ENCODE measurements at places on chromosomes 16 and 17.

- peak; percentile 45 for DNase-seq
Measured at GRCh38 chr17:76556765-76557367, 17.0 kb downstream of the PRCD start.

DNA sequence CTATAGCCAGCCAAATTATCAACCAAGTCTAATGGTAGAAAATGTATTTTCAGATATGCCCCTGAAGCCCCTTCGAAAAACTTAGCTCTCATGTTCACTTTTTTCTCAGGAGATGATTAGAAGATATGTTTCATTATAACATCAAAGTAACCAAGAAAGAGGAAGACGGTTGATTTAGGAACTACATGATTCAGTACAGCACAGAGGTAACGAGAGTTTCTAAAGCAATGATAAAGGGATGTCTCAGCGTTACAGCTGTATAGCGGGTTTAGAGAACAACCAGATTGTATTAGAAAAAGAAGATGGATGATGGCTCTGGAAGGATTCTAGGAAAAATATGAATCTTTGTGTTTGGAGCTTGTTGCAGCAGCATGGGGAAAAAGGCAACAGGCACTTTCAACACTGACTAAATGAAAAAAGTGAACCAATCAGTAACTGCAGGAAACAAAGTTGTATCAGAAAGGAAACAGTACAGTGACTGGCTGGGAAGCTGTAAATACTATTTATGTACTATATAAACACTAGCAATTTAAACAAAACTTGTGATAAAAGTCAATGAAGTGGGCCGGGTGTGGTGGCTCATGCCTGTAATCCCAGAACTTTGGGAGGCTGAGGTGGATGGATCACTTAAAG lies 21.5 kb downstream of the MBTD1 start:
- no peak for DNase-seq

- DNase-seq: no peak
Measured at GRCh38 chr17:17179371-17179827, 26.7 kb downstream of the PLD6 start.

- no peak for DNase-seq
Measured at GRCh38 chr17:48198950-48199541, 91.5 kb downstream of the SNX11 start.

DNA sequence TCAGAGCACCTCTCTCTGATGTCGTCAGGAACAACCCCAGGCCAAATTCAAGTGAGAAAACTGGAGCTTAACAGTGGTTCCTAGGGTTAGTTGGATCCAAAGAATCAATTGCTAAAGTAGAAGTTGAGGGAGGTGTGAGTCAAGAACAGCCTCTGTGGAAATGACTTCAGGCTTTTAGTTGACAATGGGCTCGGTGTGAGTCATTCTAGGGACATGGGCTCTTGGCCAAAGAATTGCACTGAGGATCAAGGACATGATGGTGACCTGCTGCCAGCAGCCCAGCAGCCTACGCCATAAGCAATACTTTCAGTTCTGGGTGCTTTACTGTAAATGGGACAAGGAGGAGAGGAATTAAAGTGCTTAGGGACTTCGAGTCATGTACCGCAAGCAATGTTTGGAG lies 32.1 kb upstream of the SMURF2 start:
- DNase-seq: no peak

DNA sequence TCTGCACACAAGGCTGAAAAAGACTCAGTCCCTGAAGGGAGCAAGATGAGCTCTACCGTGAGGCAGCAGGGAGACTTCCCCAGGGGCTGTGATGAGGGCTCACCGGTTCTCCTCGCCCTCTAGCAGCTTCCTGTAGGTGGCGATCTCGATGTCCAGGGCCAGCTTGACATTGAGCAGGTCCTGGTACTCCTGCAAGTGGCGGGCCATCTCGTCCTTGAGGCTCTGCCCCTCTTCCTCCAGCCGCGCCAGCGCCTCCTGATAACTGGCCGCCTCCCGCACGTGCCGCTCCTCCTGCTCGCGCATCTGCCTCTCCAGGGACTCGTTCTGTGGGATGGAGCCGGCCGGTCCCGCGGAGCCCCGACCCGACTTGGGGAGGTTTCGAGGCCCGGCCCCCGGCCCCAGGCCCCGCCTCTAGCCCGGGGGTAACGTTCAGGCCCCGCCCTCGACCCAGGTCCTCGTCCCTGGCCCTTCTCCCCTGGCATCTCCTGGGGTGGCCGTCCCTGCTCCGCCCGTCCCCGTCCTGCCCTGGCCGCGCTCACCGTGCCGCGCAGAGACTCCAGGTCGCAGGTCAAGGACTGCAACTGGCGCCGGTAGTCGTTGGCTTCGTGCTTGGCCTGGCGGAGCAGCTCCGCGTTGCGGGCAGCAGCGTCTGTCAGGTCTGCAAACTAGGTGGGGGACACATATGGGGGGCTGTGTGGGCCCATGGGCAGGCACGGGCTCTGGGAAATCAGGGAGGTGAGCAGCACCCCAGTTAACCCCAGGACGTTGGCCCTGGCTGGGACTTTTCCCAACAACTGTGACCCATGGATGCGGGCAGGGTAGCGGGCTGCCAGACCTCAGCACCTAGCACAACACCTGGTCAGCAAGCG lies 3.9 kb downstream of the GFAP start:
- DNase-seq: peak; percentile 78

DNA sequence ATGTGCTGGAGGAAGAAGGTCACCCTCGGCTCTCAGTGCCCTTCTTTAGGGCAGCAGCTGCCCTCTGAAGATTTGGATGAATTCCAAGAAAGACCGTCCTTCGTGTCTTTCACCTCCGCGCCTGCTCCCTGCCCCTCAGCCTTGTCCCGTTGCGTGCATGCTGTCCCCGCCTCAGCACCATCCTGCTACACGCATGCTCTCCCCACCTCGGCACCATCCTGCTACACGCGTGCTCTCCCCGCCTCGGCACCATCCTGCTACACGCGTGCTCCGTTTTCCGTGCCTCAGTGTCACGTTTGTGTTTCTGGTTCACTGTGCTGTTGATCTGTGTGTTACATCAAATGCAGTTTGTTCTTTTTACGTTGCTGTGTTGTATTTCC lies 13.5 kb downstream of the ACSF3 start:
- no peak for DNase-seq

DNA sequence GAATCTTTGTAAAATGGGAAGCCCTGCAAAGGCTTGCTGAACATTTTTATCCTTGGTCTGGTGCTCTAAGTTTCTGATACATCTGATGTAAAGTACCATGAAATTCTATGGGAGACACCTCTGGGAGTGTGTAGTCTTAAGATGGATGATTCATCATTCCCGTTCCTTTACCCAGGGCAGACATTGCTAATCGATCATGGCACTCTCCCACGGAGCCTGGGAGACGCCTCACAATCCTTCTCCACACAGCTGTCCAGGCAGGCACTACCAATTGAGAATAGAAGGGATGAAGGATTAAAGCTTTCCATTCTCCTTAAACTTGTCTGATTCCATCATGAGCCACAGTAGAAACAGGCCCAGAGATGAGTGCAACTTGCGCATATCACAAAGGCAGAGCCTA lies 144.8 kb downstream of the GSG1L start:
- no peak for DNase-seq

GRCh38 chr17:44909681-44910144 lies 5.6 kb downstream of the GFAP start:
- peak; percentile 39 for DNase-seq

- DNase-seq: no peak
Measured at GRCh38 chr17:80441598-80442322, 26.8 kb downstream of the ENDOV start.

DNA sequence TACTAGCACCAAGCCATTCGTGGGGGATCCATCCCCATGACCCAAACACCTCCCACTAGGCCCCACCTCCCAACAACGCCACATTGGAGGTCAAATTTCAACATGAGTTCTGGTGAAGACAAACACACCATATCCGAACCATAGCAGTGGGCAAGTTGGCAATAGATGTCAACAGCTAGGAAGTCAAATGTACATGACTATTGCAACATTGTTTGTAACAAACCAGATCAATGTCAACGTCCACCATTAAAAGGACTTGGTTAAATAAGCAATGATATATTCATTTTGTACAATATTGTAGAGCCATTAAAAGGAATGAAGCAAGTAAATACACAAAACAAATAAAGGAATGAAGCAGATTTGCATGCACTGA lies 26.5 kb upstream of the CIITA start:
- no peak for DNase-seq

GRCh38 chr16:30018731-30019158 lies 4.3 kb upstream of the C16orf92 start:
- no peak for DNase-seq

GRCh38 chr16:9966569-9967157 lies 215.6 kb downstream of the GRIN2A start:
- no peak for DNase-seq

DNA sequence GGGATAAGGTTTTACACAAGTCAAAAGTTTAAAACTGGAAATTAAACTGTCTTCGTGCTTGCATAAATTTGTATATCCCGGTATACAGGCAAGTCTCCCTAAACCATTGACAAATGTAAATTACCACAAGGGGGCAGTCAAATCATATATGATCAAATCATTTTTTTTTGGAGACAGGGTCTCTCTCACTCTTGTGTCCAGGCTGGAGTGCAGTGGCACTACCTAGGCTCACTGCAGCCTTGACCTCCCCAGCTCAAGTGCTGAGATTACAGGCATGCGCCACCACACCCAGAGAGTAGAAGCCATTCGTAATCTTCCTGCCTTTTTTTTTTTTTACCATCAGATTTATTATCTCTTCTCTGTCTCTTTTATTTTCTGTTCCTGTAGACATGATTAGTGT lies 18.5 kb downstream of the TOP2A start:
- peak; percentile 56 for DNase-seq

- no peak for DNase-seq
Measured at GRCh38 chr16:50335196-50335958, 33.4 kb downstream of the BRD7 start.

DNA sequence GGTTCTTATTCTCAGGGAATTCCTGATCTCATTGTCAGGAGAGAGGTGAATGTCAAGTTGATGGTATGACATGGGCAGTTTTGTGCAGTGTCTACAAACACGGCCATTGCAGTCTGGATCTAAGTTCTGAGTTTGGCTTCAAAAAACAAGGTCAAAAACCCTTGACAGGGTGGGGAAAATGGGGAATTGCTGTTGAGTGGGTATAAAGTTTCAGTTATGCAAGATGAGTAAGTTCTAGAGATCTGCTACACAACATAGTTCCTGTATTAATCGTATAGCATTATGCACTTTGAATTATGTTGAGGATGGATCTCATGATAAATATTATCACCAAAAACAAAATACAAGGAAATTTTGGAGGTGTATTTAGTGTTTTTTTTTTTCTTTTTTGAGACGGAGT lies 36.6 kb upstream of the CARMIL2 start:
- DNase-seq: no peak

GRCh38 chr17:31085563-31085962 lies 9.2 kb upstream of the NF1 start:
- DNase-seq: no peak

GRCh38 chr17:77306790-77307478 lies 166.2 kb downstream of the SEC14L1 start:
- no peak for DNase-seq

GRCh38 chr17:65600518-65600917 lies 39.1 kb upstream of the AXIN2 start:
- DNase-seq: no peak

- no peak for DNase-seq
Measured at GRCh38 chr16:69870761-69871160, 80.4 kb upstream of the CLEC18A start.

GRCh38 chr16:24491731-24492130 lies 47.6 kb upstream of the RBBP6 start:
- no peak for DNase-seq

- no peak for DNase-seq
Measured at GRCh38 chr17:16037636-16038035, 38.0 kb downstream of the TTC19 start.

DNA sequence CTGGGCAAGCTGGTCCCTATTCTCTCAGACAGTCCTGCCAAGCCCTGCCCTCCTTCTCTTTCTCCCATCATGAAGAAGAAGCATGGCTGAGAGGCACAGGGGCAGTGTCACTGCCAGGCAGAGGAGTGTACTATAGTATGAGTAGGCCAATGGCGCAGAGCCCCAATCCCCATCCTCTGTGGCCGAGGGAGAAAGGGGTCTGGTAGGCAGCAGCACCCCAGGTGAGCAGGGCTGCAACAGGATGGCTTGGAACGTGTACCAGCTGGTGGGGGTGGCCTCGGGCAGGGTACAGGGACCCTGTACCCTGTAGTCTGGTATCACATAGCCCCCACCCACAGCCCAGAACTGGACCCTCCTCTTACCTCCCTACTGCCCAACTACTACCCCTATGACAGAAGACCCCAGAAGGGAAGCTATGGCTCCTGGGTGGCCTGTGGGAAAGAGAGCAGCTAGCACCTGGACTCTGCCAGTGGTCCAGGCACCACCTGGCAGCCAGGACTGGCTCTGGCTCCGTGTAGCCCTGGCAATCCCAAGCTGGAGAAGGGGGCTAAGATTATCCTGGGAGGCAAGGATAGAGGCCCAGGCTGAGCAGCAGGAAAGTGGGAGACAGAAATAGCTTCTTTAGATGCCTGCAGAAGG lies 4.4 kb downstream of the SMARCD2 start:
- no peak for DNase-seq

DNA sequence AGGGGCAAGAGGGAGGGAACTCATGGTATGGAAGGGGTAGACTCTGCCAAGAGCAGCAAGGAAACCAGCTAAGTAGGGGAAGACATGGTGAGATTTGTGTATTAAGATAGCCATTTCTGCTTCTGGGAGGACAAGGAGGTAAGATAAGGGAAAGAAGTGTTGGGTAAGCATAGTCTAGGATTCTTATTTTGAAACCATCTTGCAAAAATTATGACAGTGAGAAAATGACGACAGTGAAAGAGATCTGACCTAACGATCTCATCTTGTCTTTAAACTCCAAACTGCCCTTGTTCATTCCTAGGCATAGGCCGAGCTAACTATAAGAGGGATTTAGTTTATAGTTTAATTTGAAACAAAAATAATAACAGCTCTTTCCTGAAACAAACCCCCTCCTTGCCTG lies 5.6 kb upstream of the RBL2 start:
- no peak for DNase-seq

DNA sequence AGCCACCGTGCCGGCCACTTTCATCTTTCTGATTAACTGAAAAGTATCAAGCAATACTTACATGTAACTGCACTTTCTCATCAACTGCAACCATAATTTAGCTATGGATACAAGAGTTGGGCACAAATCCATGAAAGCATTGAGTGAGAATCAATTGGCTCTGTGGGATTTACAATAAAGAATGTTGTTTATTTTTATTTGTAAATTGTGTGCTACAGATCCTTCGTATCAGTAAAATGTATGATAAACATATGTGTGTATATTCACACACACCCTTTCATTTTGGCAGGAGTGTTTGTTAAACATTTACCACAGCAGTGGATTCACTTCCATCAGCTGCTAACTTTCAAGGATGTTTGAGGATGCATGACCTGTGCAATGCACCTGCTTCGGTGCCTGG lies 411.0 kb downstream of the WWOX start:
- DNase-seq: no peak

- DNase-seq: no peak
Measured at GRCh38 chr17:54269881-54270280, 447.2 kb downstream of the KIF2B start.

GRCh38 chr17:66462010-66462409 lies 159.6 kb downstream of the PRKCA start:
- no peak for DNase-seq

All from D341Med (cell line).